ENCODE measurements at places on chromosomes 13 and 19.
A peak's percentile ranks its signal among the peaks of the same experiment; 100 is the strongest.

GRCh38 chr13:92991692-92992091 lies 234.9 kb upstream of the GPC6 start:
- no peak overlapping the region for H3K27ac ChIP-seq
- no peaks in the 10 kb centered on the region for H3K36me3 ChIP-seq
- no peaks in the 10 kb centered on the region for H3K4me1 ChIP-seq

DNA sequence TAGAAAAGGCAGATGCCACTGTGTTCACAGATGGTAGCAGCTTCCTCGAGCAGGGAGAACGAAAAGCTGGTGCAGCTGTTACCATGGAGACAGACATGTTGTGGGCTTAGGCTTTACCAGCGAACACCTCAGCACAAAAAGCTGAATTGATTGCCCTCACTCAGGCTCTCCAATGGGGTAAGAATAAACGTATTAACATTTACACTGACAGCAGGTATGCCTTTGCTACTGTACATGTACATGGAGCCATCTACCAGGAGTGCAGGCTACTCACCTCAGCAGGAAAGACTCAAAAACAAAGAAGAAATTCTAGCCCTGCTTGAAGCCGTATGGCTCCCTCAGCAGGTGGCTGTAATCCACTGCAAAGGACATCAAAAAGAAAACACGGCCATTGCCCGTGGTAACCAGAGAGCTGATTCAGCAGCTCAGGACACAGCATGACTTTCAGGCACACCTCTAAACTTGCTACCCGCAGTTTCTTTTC lies 197.7 kb downstream of the ZNF737 start:
- no peak for DNase-seq
- H3K4me1 ChIP-seq: peaks cover 2% of the 10 kb centered on the region
- H3K27ac ChIP-seq: no peak overlapping the region

GRCh38 chr13:99380921-99381645 lies 73.9 kb upstream of the GPR183 start:
- H3K4me3 ChIP-seq: peak overlapping the region; percentile 37
- no peaks in the 10 kb centered on the region for H3K27me3 ChIP-seq
- DNase-seq: peak; percentile 79
- peak overlapping the region; percentile 94 for H3K27ac ChIP-seq

DNA sequence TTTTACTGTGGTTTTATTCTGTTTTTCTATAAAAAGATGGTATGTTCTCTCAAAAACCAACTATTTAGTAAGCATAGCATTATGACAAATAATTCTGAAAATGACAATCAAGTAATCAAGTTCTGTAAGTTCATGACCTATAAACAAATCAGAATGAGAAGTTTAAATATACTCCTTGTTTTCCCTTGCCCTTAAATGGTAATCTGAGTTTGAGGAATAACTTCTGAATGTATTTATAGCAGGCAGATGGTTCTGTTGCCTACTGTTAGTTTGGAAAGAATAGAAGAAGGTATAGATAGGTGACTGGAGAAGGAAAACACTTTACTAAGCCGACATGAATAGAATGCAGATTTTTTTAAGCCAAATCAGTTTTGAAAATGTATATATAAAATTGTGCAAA lies 63.9 kb downstream of the POSTN start:
- no peak overlapping the region for H3K4me3 ChIP-seq
- no peaks in the 10 kb centered on the region for H3K36me3 ChIP-seq
- no peaks in the 10 kb centered on the region for H3K4me1 ChIP-seq

GRCh38 chr13:29452773-29453616 lies 142.5 kb downstream of the SLC7A1 start:
- no peak for DNase-seq
- no peaks in the 10 kb centered on the region for H3K4me1 ChIP-seq
- peaks cover 32% of the 10 kb centered on the region for H3K27me3 ChIP-seq
- no peaks in the 10 kb centered on the region for H3K36me3 ChIP-seq
- H3K4me3 ChIP-seq: no peak overlapping the region
- no peak overlapping the region for H3K27ac ChIP-seq

DNA sequence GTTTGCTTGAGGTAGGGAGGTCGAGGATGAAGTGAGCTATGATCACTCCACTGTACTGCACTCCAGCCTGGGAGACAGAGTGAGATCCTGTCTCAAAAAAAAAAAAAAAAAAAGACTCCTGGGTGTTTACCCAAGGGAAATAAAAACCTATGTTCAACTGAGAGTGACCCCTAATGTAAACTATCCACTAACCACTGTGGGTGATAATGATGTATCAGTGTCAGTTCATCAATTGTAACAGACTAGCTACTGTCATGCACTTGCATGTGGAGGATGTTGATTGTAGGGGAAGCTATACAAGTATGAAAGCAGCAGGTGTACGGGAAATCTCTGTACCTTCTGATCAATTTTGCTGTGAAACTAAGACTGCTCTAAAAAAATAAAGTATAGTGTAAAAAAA lies 2.6 kb upstream of the CIB3 start:
- H3K36me3 ChIP-seq: no peaks in the 10 kb centered on the region
- H3K27me3 ChIP-seq: no peaks in the 10 kb centered on the region

DNA sequence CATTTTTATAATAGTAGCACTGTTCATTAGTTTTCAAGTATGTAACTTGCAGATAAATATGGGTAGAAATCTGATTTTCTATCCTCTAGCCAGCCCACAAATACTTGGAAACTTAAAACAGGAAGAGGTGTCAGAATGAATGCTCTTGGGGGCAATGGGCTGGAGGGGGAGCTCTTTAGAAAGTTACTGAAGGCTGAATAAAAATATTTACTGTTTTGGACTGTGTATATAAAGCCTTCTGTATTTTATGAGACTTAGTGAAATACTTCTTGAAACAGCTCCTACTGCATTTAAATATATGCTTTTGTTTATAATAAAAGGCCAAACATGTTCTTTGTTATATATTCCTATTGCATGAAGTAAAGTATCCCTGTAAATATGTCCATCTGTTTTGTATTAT lies 138.8 kb downstream of the RGCC start:
- no peak overlapping the region for H3K4me3 ChIP-seq
- H3K4me1 ChIP-seq: peaks cover 13% of the 10 kb centered on the region
- DNase-seq: no peak
- H3K36me3 ChIP-seq: peaks cover 36% of the 10 kb centered on the region
- no peak overlapping the region for H3K27ac ChIP-seq

DNA sequence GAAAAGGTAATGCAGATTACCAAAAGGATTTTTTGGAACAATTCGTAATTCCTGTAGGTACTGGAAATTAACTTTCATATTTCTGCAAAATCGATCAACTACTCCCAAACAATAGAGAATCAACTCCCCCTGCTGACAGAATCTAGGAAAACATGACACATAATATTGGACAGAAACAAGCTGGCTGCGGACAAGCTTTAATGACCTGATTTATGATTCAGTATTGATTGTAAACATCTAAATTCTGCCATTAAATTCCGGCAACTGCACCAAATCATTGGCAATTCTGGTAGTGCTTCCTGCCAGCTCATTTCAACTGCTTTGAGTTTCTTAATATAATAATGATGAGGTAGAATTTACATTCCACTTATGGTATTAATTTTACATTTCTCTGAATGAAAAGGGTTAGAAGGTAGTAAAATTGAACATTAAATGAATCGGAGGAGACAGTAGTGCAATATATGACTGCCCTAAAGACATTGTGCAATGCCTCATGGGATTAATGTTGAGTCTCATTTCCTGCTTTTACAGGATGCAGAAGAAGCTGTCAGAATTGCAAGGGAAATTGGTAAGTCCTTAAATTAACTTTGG lies 146.5 kb downstream of the PCCA start:
- H3K4me3 ChIP-seq: no peak overlapping the region
- no peak for DNase-seq
- H3K36me3 ChIP-seq: peaks cover 1% of the 10 kb centered on the region
- no peaks in the 10 kb centered on the region for H3K27me3 ChIP-seq
- peaks cover 7% of the 10 kb centered on the region for H3K4me1 ChIP-seq

DNA sequence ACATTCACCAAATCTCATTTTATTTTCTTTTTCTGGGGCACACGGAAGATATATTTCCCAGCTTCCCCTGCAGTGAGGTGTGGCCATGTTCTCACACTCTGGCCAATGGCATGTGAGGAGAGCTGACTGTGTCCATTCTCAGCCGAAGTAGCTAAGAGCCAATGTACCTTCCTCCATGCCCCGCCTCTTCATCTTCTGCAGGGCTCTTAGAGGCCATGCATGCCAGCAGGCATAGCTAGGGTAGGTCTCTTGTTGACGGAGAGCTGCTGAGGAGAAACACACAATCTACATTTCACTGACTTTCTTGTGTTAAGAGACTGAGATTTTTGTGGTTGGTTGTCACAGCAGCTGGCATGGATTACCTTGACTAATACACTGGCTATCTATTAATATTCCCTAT lies 9.8 kb upstream of the MICU2 start:
- DNase-seq: no peak
- H3K36me3 ChIP-seq: no peaks in the 10 kb centered on the region
- no peak overlapping the region for H3K27ac ChIP-seq
- H3K27me3 ChIP-seq: peaks cover 27% of the 10 kb centered on the region
- no peak overlapping the region for H3K4me3 ChIP-seq
- no peaks in the 10 kb centered on the region for H3K4me1 ChIP-seq

DNA sequence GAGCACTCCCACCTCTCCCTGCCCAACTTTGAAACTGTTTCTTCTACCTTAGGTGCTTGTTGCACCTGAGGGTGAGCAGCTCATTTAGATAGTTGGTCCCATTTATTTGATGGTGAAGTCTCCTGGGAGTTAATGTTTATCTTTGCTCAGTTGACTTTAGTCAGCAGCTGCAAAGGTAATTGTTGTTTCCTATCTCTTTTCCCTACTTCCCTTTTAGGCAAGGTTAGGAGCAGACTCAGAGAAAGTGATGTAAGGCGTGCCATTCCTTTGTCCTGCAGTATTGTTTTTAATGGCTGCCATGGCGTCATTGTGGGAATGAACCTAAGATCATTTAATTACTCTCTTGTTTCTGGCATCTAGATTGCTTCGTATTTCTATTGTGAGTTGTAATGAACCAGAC lies 11.6 kb downstream of the AKAP11 start:
- H3K4me3 ChIP-seq: no peak overlapping the region
- H3K36me3 ChIP-seq: peaks cover 51% of the 10 kb centered on the region
- H3K27ac ChIP-seq: no peak overlapping the region
- DNase-seq: no peak

DNA sequence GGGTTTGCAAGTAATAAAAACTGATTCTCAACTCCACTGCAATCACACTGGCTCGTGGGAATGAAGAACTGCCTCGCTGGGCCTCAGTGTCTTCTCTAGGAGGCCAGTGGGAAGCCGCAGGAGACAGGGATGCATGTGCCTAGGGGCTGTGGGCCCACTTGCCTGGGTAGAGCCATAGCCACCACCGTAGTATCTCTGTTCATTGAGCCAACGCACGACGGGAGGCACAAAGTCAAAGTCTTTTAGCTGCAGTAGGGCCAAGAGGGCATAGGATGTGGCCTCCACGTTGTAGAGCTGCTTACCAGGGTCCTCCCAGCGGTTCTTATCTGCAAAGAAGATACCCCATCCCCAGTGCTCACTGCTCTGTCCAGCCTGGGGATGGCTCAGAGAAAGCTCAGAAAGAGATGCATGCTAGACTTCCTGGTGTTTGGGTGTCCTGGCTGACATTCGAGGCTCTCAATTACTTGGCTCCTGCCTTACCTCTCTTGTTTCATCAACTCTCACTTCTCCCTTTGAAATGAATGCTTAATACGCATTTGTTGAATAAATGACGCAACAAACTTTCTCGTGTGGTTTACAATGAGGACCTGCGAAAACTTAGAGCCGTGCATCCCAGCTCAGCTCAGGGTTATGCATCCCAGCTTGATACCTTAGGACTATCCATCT lies 16.1 kb upstream of the TNFSF14 start:
- no peak overlapping the region for H3K27ac ChIP-seq
- H3K4me3 ChIP-seq: no peak overlapping the region
- no peaks in the 10 kb centered on the region for H3K36me3 ChIP-seq
- DNase-seq: no peak

- H3K27me3 ChIP-seq: peaks cover 19% of the 10 kb centered on the region
- no peak for DNase-seq
- H3K4me1 ChIP-seq: peaks cover 4% of the 10 kb centered on the region
- H3K27ac ChIP-seq: no peak overlapping the region
- H3K4me3 ChIP-seq: no peak overlapping the region
These were observed 62.5 kb downstream of the TNFRSF19 start for GRCh38 chr13:23632741-23633140.

- H3K36me3 ChIP-seq: no peaks in the 10 kb centered on the region
- H3K4me1 ChIP-seq: peaks cover 9% of the 10 kb centered on the region
- H3K4me3 ChIP-seq: peak within 1 kb of the TSS; percentile 67
- H3K27me3 ChIP-seq: peaks cover 43% of the 10 kb centered on the region
These were observed at the start of gene FBXO27 for GRCh38 chr19:39032063-39032918. TSS of gene FBXO27 (minus strand) at chr19:39032549. CDS start at chr19:39032227, 322 bp downstream.

DNA sequence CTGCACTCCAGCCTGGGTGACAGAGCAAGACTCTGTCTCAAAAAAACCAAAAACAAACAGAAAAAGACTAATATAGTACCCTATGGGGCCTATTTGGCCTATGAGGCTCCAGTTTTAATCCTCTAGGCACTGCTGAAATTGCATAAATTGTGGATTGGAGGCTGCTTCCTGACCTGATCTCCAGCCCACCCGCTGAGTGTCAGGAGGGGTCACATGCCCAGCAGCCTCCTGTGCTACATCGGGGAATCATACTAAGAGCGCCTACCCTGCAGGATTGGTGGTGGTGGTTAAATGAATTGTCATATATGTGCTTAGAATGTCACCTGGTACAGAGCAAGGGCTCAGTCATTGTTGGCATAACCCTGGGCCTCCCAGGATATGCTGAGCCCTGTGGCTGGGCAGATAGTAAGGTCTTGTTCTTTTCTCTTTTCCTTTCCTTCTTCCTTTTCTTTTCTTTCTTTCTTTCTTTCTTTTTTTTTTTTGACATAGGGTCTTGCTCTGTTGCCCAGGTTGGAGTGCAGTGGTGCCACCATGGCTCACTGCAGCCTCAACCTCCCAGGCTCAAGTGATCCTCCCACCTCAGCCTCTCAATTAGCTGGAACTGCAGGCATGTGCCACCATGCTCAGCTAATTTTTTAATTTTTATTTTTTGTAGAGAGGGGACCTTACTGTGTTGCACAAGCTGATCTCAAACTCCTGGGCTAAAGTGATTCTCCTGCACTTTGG lies 31.3 kb downstream of the LTBP4 start:
- peaks cover 7% of the 10 kb centered on the region for H3K27me3 ChIP-seq
- H3K27ac ChIP-seq: no peak overlapping the region
- no peak for DNase-seq
- no peak overlapping the region for H3K4me3 ChIP-seq
- H3K36me3 ChIP-seq: peaks cover 27% of the 10 kb centered on the region
- peaks cover 14% of the 10 kb centered on the region for H3K4me1 ChIP-seq
